GM23338 (cell line): ENCODE measurements at places on chromosomes 4 and X. TPM values are rescaled to one million over a fixed set of nuclear protein-coding genes. Genes with fewer than 3 reads are reported as not detected.

Gene PHEX
- 0.05 and 0.07 TPM in 2 replicates for polyA plus RNA-seq

Gene PCDH7
- polyA plus RNA-seq = 2.4 and 2.7 TPM in 2 replicates

Gene GJB1
- polyA plus RNA-seq = not detected in 2 replicates

Gene ANXA10
- not detected in 2 replicates for polyA plus RNA-seq

Gene AFP
- 17.1 and 17.3 TPM in 2 replicates for polyA plus RNA-seq

DNA sequence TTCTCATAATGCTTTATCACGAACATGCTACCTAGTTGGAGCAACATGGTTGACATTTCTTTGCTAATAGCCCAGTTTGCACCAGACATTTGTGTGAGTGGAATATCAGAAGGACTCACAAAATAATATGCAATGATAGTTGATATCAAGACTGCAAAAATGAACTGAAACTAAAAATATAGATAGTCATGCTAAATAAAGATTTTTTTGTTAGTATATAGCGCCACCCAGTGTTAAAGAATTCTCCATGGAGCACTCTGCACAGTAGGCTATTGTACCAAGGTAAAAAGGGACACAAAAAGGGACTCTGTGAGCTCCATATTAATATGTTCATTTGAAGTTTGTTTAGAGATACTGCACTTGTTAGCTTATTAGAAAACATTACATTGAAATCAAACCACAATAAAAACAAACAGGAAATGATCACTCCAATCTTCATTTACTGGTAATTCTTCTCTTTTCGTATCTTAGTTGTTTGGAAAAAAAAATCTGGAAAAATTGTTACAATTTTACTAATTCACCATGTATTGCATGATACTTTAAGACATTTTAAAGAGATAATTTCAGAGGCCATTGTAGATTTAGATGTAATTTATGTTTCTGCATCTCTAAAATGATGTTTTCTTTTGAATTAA lies 1509.6 kb downstream of the ADGRL3 start:
- DNase-seq = peak; percentile 67
- H3K4me3 ChIP-seq = no peak overlapping the region
- no peak overlapping the region for H3K27ac ChIP-seq
- H3K27me3 ChIP-seq = no peaks in the 10 kb centered on the region
- no peaks in the 10 kb centered on the region for H3K4me1 ChIP-seq
- no peaks in the 10 kb centered on the region for H3K36me3 ChIP-seq

DNA sequence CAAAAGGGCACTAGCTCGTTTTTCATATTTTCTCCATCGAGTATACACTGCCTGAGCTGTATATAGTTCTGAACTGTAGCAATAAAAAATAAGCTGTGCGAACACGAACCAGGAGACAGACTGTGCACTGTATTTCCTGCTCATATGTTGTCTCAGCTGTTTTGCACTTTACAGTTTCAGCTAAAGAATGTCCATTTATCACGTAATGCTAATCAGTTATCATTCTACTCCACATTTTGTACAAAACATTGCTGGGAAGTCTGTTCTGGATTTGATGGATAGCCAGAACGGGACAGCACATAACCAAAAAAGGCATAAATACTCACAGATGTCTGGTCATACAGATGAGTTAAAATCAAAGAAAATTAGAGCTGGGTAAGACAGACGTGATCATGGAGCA lies 315.5 kb upstream of the ADGRL3 start:
- no peaks in the 10 kb centered on the region for H3K27me3 ChIP-seq
- no peak overlapping the region for H3K27ac ChIP-seq
- no peaks in the 10 kb centered on the region; the same call in 1 of the 2 replicates for H3K36me3 ChIP-seq
- H3K4me3 ChIP-seq = no peak overlapping the region
- DNase-seq = no peak
- H3K4me1 ChIP-seq = no peaks in the 10 kb centered on the region

GRCh38 chr4:106708464-106708816 lies 327.7 kb downstream of the DKK2 start:
- H3K36me3 ChIP-seq = no peaks in the 10 kb centered on the region
- no peak for DNase-seq
- no peaks in the 10 kb centered on the region for H3K27me3 ChIP-seq

DNA sequence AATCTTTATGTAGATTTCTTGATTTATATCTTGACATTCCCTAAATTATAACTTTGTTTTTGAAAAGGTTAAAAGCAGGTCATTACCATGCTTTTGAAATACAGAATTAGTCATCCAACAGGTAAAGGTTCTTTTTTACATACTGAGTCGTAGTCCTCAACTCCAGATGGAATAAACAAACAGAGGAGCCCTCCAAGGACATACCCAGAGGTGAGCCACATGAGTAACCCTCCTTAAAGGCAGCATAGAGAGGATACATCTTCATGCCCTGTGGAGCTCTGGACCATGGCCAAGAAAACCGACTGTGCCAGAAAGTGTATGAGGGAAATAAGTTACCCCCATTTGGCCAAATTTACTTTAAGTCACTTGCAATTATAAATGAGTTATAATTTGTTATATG lies 95.3 kb upstream of the MCF2 start:
- no peak overlapping the region for H3K27ac ChIP-seq
- H3K4me3 ChIP-seq = no peak overlapping the region
- no peak for DNase-seq
- H3K36me3 ChIP-seq = peaks cover 10% of the 10 kb centered on the region; the same call in 1 of the 2 replicates

DNA sequence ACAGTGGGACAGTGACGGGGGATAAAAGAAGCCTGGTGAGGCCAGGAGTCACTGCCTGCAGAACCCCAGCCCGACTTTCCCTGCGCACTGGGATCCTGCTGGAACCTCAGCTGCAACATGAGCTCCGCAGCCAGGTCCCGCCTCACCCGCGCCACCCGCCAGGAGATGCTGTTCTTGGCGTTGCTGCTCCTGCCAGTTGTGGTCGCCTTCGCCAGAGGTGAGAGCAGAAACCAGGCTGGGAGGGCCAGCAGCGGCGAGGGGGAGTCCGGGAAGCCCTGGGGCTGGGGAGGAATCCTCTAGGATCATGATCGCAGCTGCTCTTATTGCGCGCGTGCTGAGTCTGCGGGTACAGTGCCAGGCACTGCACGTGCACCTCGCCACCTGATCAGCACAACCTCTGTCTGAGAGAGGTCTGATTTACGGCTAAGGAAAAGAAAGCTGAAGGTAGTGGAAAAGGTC lies at the start of gene PF4V1:
TSS of gene PF4V1 (plus strand) at position 51 of the 459 bp plus-strand sequence. CDS start at position 118, 67 bp downstream.
- no peaks in the 10 kb centered on the region for H3K36me3 ChIP-seq
- H3K27ac ChIP-seq = no peak within 1 kb of the TSS
- peak; percentile 59 for DNase-seq
- H3K4me1 ChIP-seq = peaks cover 7% of the 10 kb centered on the region; the same call in 1 of the 2 replicates

- H3K4me1 ChIP-seq = peaks cover 36% of the 10 kb centered on the region
- H3K27ac ChIP-seq = no peak overlapping the region
- peak; percentile 64 for DNase-seq
- peaks cover 34% of the 10 kb centered on the region for H3K27me3 ChIP-seq
Measured at GRCh38 chr4:42150653-42151567, 1.5 kb downstream of the BEND4 start.

DNA sequence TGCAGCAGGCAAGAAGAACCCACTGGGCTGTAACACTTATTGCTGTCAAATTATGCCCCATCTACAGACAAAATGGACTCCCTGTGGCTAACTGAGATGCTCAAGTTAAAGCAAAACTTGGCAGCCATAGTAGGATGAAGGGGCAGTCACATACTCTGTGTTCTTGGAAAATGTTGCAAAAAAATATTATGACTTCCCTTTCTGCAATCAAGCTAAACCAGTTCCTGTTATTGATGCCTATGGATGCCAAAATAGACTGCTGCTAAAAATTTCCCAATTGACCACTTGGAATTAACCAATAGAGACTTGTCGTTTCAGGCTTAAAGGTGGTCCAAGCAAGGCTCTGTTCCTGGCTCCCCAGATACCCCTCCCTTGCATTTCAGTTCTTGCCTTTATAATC lies 49.5 kb downstream of the IQCM start:
- no peak for DNase-seq
- no peaks in the 10 kb centered on the region for H3K36me3 ChIP-seq
- no peaks in the 10 kb centered on the region for H3K4me1 ChIP-seq
- H3K4me3 ChIP-seq = no peak overlapping the region
- H3K27ac ChIP-seq = no peak overlapping the region

- H3K27ac ChIP-seq = no peak overlapping the region
- DNase-seq = no peak
- H3K4me3 ChIP-seq = no peak overlapping the region
- no peaks in the 10 kb centered on the region for H3K27me3 ChIP-seq
- H3K4me1 ChIP-seq = no peaks in the 10 kb centered on the region
Measured at GRCh38 chr4:89876548-89876947, 18.1 kb upstream of the MMRN1 start.

DNA sequence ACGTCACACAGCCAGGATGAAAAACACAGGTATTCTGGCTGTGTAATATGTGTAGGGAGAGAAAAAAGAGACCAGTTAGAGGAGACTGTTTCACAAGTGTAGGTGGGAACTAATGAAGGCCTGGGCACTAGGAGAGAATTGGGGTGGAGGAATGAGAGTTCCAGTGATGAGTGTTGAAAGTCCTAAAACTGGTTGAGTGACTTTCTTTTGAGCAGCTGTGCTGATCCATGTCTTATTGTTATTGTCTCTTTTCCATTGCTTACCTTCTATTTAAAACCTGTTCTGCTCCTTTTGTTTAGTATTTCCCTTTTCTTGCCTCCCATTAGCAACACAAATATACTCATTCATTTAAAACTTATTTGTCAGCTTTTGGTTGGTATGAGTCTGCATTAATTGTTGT lies 88.7 kb downstream of the PDLIM5 start:
- H3K36me3 ChIP-seq = no peaks in the 10 kb centered on the region
- H3K4me3 ChIP-seq = peak overlapping the region; percentile 19
- H3K27me3 ChIP-seq = no peaks in the 10 kb centered on the region
- H3K27ac ChIP-seq = peak overlapping the region; percentile 94
- DNase-seq = peak; percentile 47

- H3K36me3 ChIP-seq = no peaks in the 10 kb centered on the region
- no peak overlapping the region for H3K27ac ChIP-seq
- no peaks in the 10 kb centered on the region for H3K4me1 ChIP-seq
- no peak for DNase-seq
Measured at GRCh38 chr4:116724249-116724648, 361.1 kb downstream of the TRAM1L1 start.

DNA sequence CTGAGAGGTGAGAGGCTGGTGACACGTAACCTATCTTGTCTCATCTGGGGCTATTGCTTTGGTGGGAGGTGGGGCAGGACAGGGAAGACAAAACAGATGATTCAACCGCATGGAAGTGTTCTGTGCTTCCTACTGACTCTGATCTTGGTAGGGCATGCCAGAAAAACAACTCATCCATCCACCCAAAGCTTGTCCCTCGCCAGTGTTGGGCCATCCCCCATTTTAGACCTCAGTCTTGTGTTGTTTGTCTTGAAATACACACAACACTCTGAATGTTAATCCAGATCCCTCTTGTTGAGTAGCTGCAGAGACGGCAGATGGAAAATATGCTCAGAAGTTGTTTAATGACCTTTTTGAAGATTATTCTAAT lies 377 bp downstream of the CHRNA9 start:
- H3K4me3 ChIP-seq = no peak overlapping the region
- no peaks in the 10 kb centered on the region for H3K36me3 ChIP-seq
- no peaks in the 10 kb centered on the region for H3K27me3 ChIP-seq
- peaks cover 21% of the 10 kb centered on the region for H3K4me1 ChIP-seq
- no peak overlapping the region for H3K27ac ChIP-seq
